CD14-positive monocyte (primary cell): ENCODE measurements at places on chromosomes 5 and 9.

GRCh38 chr5:143527808-143528207, 124.3 kb upstream of the NR3C1 start:
- no peak for DNase-seq

DNA sequence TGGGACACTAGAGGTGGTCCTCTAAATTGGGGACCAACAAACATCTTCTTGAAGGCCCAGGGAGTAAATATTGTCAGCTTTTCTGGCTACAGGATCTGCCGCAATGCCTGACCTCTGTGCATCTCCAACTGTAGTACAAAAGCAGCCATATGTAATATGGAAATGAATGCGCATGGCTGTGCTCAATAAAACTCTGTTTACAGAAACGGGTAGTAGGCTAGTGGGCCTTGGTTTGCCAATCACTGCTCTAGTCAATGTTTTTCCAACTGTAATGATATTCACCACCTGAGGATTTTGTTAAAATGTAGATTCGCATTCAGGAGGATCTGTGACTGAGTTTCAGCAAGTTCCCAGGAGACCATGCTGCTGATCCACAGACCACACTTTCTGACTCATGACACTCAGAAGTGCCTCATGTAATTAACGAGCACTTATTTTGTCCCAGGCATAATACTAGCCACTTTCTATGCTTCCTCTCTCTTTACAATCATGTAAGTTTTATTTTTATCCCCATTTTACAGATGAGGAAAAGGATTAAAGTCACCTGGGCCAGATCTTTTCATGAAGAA, 96.9 kb downstream of the MED27 start:
- DNase-seq: no peak

- DNase-seq: no peak
Observed at GRCh38 chr5:111225926-111226325, 1.7 kb downstream of the CAMK4 start.

GRCh38 chr9:129559506-129559881, 61.4 kb downstream of the C9orf50 start:
- no peak for DNase-seq

GRCh38 chr5:138705007-138705406, 48.2 kb upstream of the CTNNA1 start:
- DNase-seq: no peak

- no peak for DNase-seq
Observed at GRCh38 chr5:178289438-178289837, 56.8 kb upstream of the PHYKPL start.

- DNase-seq: no peak
Observed at GRCh38 chr9:124357721-124358361, 57.4 kb downstream of the PSMB7 start.

DNA sequence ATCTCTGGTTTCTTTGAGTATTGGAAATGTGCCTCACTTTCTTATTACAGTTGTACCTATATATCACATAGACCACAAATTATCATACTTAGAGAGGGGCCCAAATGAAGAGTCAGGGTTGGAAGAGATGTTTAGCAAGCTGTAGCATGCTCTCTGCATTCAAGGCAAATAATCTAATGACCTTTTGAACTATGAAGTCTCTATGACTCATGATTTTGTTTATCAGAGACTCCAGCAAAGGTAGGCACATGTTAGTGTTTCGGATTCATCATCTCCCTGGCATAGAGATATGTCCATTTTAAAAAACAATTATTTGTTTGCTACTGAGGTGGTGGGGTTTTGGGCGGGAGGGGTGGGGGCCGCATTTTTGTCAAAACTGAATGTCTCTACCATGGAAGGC, 2000.1 kb downstream of the EFNA5 start:
- DNase-seq: no peak

DNA sequence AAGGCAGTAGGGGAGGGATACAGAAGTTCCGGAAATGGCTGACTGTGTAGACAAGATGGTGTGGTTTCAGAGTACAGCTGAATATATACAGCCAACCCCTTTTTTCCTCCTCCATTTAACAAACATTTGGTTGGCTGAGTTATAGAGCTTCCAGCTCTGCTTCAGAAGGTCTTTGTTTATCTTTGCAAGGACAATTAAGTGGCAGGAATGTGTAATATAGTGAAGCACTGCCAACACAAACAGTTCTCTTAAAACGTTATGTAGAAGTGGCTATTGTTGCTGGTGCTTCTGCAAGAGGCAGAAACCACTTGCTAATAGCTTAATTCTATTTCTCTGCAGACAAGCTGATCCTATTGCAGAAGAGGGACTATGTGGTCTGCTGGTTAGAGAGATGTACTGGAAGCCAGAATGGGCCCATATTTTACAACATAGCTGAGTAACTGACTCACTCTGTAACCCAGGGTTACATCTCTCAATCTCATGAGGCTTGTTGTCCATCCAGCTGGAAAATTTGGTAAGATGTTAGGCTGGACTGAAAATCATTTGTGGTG, 62.7 kb upstream of the OSMR start:
- DNase-seq: no peak

- no peak for DNase-seq
Observed at GRCh38 chr5:14706615-14707021, 42.1 kb downstream of the OTULIN start.

- no peak for DNase-seq
Observed at GRCh38 chr5:41637424-41637823, 127.0 kb upstream of the PLCXD3 start.

- DNase-seq: no peak
Observed at GRCh38 chr5:115394531-115394930, 98.1 kb upstream of the CCDC112 start.

GRCh38 chr5:98585661-98586310, 187.7 kb upstream of the RGMB start:
- DNase-seq: no peak

GRCh38 chr5:134435560-134435959, 23.9 kb upstream of the CDKN2AIPNL start:
- peak; percentile 18 for DNase-seq

DNA sequence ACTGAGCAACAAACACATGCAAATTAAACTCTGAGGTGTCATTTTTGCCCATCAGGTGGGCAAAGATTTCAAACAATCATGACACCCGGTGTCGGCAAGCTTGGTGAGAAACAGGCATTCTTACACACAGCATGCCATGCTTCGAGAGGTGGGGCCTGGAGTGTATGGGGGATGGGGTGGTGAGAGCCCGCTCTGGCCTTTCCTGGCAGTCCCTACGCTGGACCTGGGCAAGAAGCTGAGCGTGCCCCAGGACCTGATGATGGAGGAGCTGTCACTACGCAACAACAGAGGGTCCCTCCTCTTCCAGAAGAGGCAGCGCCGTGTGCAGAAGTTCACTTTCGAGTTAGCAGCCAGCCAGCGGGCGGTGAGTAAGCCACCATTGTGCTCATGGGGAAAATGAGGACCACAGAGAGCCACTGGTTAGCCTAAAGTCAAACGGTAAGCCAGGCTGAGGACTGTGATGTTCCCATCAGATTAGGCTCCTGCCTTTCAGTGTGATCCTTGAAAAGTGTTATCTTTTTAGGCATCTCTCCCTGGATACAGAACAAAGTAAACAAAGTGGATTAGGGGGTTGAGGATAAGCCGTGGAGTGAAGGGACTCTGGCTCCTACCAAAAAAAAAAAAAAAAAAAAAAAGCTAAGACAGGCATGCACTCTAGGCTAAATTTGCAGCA, 9.4 kb downstream of the MYOZ3 start:
- DNase-seq: no peak

GRCh38 chr9:29778281-29778849, 2205.1 kb upstream of the C9orf72 start:
- DNase-seq: no peak

GRCh38 chr9:132214027-132214622, 52.3 kb downstream of the NTNG2 start:
- DNase-seq: no peak

DNA sequence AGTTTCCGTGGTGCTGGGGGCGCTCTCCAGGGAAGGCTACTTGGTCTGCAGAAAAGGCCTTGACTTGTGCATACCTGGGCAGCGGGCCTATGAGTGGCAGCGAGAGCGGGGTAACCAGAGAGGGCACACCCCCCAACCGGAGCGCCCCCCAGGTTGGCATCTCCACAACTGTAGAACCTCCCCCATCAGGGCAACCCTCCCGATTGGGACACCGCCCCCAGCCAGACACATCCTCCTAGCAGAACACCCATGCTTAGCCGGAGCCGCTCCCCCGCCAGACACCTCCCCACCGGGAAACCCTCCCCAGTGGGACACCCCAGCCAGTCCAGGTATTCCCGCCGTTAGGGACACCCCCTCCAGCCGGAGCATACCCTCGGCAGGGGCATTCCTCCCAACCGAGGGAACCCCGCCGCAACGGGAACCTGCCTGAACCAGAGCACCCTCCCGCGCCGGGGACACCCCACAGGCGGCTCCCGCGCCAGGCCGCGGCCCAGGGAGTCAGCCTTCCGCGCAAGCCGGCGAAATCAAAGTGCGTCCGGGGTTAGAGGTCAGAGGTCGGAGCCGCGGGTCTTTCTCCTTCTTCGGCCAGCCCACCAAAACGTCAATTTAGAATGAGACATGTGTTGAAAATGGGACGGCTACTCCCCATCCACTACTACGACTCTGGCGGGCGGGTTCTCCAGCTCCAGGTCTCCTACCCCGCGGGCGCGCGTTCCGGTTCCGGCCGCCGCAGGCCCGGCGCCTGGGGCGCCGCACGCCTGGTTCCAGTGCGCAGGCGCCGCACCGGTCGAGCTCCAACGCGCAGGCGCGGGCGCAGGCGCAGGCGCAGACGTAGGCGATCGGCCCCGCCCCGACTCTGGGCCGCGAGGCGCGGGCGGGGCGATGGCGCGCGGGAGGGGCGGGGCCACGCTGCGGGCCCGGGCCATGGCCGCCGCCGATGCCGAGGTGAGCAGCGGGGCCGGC, at the start of gene EHMT1:
TSS of gene EHMT1 (plus strand) at position 901 of the 963 bp plus-strand sequence. CDS start at position 925, 24 bp downstream.
- peak; percentile 84 for DNase-seq

GRCh38 chr5:131460867-131461572, 174.0 kb downstream of the RAPGEF6 start:
- no peak for DNase-seq

DNA sequence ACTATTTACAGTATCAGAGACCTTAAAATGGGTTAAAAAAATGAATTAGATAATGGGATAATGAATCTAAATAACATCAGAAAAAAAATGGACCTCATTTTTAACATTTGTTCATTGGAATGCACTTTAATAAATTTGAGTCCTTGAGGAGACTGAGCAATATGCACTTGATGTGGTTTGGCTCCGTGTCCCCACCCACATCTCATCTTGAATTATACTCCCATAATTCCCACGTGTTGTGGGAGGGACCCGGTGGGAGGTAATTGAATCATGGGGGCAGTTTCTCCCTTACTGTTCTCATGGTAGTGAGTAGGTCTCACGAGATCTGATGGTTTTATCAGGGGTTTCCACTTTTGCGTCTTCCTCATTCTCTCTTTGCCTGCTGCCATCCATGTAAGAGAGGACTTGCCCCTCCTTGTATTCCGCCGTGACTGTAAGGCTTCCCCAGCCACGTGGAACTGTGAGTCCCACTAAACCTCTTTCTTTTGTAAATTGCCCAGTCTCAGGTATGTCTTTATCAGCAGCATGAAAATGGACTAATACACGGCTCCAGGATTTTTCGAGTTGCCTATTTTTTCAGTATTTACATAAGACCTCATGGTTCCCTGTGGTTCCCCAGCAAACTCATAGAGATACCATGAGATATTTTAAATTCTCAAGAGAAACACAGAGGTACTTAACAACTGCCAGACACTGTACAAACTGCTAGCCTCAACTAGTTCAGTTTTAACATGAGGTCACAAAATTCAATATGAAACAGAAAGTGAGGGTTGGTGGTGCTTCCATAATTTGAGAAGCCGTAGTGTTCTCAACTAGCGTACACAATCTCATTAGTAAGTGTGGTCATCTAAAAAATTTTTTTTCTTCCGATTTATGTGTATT, 128.3 kb downstream of the TLE1 start:
- DNase-seq: no peak

- DNase-seq: no peak
Observed at GRCh38 chr5:167530548-167530947, 760.9 kb upstream of the WWC1 start.

GRCh38 chr5:15073453-15073852, 201.9 kb upstream of the ANKH start:
- DNase-seq: no peak

DNA sequence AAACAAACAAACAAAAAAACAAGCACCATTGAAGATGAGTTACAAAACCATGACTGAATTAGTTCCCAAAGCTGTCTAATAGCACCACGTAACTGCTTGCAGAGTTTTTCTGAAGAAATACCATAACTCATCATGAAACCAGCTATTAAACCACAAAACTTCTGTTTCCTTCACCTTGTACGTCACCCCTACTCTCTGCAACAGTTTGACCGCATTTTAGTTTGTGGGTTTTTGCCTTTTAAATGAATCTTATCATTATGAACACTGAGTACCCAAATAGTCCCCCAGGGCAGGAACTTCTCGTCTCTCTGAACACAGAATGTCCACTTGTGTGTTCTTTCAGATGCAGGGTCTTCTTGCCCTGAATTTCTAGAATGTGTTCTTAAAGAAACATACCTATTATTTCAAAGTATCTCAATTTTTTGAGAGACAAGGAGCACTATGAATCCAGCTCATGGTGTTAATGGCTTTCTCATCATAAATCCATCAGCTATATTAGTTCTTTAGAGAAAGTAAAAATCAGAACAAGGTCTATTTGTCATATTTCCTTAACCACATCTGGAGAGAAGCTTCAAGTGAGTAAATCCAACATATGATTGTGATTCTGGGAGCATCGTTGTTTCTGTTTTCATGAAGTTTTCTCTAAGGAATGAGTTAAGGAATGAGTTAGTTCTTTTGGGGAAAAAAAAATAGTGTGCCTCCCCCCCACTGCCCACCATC, 210.6 kb downstream of the AUH start:
- DNase-seq: peak; percentile 96

DNA sequence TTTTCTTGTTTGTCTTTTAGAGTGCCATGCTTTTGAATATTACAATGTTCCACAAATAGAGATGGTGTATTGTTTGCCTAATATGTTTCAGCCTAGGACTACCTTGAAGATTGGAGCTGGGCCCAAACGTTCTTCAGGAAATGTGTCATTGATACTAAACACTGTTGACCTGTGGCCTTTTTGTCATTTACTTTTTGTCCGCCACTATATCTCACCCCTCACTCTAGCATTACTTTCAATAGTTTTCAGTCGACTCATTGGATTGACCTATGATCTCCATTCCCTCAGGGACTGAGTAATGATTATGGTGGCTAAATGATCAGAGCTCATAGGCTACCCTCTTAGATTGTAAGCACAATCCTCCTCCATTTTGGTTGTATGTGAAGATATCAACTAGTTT, 115.8 kb downstream of the NUDT12 start:
- DNase-seq: no peak

DNA sequence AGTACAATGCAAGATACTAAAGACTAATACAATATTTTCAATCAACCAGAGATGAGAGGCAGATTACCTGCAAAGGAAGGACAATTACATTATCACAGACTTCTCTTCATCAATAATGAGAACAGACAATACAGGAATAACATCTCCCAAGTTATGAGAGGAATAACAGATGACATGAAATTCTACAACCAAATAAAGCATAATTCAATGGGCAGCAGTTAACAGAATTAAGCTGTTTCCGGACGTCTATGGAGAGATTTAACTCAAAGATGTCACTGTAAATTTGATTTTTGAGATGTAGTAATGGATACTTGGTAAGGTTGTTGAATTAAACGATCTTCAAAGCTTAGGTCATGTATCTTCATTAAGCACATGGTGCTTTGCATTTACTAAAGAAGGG, 19.8 kb upstream of the PARP8 start:
- no peak for DNase-seq
